ENCODE measurements at places on chromosomes 6 and 20.
A peak's percentile ranks its signal among the peaks of the same experiment; 100 is the strongest.

DNA sequence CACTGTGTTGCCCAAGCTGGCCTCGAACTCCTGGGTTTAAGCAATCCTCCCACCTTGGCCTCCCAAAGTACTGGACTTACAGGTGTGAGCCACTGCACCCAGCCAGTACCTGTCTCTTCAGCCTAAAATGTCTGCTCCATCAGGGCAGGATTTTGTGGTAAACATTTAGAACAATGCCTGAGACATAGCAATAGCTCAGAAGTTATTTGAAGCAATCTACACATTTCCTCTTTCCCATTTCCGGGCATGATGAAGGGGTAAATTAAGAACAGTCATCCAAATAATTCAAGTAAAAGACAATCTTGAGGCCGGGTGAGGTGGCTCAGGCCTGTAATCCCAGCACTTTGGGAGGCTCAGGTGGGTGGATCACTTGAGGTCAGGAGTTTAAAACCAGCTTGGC is 69.0 kb upstream of the ZNF217 start:
- DNase-seq: no peak

GRCh38 chr20:24546232-24546892 is 76.9 kb downstream of the SYNDIG1 start:
- DNase-seq: no peak

DNA sequence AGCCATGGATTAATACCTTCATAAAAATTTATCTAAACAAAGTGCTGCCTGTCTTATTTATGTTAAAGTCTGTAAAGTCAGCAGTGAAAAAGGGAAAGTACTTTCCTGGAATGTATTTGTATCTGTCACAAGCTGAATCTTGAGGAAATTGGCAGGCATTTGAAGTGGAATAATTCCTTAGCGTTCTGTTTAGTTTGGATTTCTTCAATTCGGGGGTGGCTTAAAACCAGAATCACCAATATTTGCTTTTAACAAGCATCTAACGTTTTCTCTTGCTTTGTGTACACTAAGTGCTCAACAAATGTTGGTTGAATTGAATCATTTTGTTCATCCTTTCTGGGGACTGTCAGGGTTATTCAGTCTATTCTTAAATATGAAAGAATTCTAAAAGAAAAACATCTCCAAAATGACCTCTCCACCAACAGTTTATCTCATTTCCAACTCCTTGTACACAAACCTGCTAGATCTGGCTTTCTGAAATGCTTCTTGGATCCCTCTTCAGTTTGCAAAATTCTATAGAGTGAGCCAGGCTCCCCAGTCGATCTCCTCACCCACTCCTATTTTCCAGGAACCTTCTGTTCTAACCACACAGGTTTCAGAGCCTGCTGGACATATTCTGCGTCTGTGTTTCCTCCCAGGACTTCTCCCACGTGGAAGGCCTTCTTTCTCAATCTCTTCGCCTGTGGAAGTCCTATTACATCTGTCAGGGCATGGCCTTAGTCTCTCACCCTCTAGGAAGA is 2.0 kb upstream of the NPEPL1 start:
- DNase-seq: no peak

DNA sequence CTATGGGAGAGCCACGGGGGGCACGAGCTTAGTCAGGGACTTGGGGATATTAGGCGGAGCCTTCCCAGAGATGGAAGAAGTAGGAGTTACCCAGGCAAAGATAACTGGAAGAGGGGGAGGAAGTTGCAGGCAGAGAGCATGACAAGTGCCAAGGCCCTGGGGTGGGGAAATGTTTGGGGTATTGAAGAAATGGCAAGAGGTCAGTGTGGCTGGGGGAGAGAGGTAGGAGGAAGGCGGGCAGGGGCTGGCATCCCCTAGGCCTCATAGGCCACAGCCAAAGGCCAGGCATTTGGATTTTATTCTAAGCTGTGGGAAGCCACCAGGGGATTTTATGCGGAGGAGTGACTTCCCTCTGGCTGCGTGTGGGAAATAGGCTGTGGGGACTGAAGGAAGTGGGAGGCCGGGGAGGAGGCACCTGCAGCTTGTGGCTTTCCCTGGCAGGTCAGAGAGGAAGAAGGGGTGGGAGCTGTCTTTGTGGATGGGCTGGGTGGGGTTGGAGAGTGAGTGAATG is 22.7 kb downstream of the SNAI1 start:
- no peak for DNase-seq

DNA sequence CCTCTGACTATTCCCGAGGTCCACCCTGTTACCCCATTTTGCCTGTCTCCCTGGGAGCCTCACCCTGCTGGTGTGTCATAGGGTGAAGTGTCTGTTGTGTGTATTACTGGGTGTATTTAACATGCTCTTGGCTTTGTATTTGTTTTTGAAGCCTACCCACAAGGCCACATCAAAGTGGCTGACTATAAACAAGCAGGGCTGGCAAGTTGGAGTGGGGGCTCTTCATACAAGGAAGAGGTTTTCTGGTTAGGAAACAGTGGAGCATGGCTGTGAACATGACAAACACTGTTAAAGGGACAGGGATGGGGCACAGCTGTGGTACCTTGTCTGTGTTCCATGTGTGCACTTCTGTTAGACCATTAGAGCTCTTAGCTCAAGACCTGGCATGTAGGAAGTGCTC is 26.3 kb downstream of the HECA start:
- no peak for DNase-seq

- DNase-seq: no peak
Observed at GRCh38 chr20:14896569-14896968, 559.2 kb upstream of the FLRT3 start.

DNA sequence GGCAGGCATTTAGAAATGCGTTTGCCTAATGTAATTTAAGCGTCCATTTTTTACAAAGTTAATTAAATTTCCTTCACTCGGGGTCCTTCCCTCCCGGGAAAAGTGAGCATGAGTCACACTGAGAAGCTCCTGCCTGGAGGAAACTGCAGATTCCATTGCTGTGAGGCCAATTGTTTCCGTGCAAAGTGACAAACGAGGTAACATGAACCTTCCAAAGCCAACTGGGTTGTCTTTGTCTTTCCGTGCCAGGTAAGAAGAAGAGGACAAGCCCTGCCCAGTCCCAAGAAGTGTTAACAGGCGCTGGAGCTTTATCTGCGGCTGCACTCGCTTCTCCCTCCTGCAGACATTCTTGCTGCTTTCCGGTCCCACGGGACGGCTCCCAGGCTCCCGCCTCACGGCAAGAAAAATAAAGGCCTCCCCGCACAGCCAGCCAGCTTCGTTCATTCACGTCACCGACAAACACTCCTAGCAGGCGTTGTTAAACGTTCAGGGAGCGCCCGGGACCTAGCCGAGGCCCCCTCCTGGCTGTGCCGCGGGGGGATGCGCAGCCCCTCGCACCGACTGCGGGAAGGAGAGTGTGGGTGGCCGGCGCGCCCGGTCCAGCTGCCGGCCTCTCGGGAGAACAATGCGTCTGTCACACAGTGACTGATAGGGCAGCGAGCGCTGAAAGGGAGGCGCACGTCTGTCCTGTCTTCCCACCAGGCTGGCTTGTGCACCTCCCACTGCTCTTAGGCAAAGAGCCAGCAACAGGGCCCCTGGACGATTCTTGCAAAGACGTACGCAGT is 61.5 kb upstream of the HDDC2 start:
- DNase-seq: no peak

GRCh38 chr6:41970436-41970846 is 28.8 kb upstream of the CCND3 start:
- no peak for DNase-seq

- DNase-seq: no peak
Observed at GRCh38 chr6:125746731-125747588, 2.5 kb upstream of the HEY2 start.

GRCh38 chr20:62376112-62377063 is 9.3 kb upstream of the LAMA5 start:
- no peak for DNase-seq

GRCh38 chr6:137357263-137357947 is 136.8 kb downstream of the OLIG3 start:
- DNase-seq: no peak

DNA sequence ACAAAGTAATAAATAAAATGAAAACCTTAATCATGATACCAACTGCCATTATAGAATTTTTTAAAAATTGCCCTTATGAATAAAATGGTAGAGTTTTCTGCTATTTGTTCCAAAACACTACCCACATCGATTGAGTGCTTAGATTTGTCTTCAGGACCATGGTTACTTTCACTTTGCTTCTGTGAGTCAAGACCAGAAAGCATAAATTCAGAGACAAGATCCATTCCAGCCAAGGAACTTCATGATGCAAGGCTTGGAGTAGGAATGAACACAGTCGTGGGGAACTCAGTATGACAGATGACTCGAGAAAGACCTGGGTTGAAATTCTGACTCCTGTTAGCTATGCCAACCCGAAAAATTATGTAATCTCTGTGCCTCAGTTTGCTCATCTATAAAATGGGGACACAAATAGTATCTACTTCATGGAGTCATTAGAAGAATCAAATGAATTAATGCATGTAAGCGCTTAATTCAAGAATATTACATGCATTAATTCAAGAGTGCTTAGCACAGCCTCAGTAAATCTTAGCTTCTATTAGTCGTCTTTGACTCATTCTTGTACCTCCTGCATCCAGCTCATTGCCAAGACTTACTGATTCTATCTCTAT is 72.5 kb upstream of the MYLIP start:
- no peak for DNase-seq

DNA sequence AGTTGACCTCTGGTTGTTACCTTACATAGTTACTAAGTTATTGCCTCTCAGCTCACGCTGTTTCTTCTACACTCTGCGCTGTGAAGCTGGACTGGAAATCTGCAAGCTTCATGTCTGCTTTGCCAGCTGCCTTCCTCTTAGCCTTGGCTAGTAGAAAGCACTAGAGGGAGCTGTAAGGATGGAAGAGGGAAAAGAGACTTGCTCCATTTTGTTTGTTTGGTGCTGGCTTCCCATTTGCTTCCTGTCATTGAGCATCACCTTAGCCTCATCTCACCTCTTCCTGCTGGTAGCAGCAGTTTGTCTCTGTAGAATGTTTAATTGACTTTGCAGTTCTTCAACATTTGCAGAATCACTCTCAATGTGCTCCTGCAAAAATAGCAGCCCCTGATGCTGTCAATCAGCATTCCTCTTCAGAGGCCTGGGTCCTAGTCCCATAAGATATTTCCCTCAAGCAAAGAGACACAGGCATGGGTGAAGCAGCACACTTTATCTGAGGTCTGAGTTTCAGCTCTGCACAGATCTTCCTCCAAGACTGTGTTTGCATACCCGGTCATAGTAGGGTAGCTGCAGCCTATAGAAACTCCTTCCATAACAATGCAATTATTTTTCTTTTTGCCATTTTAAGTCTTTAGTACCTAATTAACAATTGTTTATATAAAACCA is 302.2 kb upstream of the EPHA7 start:
- DNase-seq: peak; percentile 45

DNA sequence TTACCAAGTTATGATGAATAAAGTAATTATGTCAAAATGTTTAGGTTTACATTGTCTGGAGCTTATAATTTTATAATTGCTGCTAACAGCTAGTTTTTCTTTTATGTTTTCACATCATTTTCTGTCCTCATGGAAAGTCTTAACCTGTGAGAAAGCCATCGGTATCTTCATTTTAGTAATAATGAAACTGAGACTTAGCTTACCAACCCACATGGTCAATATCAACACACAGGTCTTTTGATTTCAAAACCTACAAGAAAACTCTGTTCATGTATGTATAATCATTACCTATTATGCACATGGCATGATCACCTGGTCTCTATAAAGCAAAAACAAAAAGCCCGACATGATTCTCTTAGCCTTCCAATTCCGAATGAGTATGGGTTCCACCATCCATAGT is 61.9 kb downstream of the KCNQ5 start:
- DNase-seq: no peak

GRCh38 chr6:44257025-44257752 is at the start of gene SLC35B2:
Gene SLC35B2 (minus strand): TSS chr6:44257528. CDS start chr6:44257410, 118 bp downstream.
- DNase-seq: peak; percentile 88

DNA sequence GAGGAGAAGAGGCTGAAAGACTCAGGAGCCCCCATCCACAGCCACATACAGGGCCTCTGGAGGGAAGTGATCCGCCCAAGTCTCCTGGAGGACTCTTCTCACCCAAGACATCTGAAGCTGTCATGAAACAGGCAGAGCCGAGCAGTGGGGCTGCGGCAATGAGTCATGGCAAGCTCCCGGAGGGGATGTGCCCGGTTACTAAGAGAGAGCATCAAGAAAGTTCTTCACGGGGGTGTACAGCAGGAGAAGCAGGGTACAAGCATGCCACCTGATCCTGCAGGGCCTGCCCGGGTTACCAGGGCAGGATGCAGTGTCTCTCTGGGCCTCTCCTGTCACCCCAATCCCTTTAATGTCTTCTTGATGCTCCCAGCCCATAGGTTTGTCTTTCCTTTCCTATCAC is 21.1 kb downstream of the TRIM26 start:
- DNase-seq: no peak

DNA sequence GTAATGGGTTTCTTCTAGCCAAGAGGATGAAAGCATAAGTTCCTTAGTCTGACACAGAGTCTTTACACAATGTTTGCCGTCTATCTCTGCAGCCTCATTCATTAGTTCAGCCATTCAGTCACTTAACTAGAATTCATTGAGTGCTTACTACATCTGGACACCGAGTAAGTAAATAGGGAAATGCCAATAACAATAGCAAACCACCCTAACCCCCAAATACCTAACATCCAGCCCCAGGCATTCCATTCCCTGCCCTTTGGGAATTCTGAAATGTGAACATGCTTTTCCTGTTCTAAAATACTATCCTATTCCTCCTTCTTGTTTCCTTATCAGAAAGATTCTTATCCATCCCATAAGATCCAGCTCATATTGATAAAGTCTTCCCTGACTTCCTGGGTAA is 277.6 kb upstream of the RNF217 start:
- no peak for DNase-seq

DNA sequence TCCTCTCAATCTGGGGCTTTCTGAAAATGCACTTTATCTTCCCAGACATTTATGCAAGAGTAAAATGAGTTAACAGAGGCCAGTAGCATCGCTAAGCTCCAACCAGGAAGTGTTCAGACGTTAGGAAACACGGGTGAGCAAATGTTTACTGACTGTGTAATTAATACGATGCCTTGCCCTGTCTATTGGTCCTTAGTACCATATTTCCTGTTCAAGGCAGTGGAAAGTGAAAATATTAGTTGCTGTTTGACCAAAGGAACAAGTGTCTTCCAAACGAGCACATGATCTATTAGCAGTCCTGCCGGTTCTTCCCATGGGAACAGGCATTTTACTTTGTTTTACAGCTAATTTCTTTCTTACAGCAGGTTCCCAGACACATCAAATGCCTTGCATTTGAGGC is 311.1 kb upstream of the JAG1 start:
- no peak for DNase-seq

DNA sequence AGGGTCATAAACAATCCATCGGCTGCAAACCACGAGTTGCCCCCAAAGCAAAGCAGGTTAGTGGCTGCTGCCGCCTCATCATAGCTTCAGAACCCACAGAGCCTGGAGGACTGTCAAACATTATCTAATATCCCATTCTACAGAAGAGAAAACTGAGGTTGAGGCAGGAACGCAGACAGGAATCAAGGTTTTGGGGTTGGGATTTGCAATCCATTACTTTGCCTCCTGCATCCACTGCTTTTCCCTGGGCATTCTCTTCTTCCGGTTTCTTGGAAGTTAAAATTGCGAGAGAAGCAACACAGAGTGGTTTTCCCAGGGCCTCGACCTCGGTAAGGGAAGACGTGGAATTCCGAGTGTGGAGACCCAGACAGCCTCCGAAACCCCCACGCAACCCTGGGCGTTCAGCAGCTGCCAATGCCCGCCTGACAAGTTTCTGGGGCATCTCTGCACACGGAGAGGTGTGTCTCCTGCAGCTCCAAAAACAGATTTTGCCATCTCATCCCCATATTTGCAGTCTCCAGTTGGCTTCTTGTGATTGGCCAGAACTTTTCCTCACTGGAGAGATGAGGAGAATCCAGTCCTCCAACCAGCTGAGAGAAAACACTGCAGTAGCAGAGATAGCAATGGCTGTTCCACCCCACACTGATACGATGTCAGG is 45.5 kb upstream of the SNAP25 start:
- no peak for DNase-seq

GRCh38 chr6:136244061-136244616 is 6.0 kb downstream of the MTFR2 start:
- no peak for DNase-seq

Data from RKO (cell line).